ENCODE measurements at places on chromosomes 6 and 20. TPM values are rescaled to one million over a fixed set of nuclear protein-coding genes. Genes with fewer than 3 reads are reported as not detected.
A peak's percentile ranks its signal among the peaks of the same experiment; 100 is the strongest.

GRCh38 chr6:167588920-167589614 is 237.6 kb upstream of the AFDN start:
- no peak for DNase-seq

GRCh38 chr6:10586302-10586701 is 65.2 kb downstream of the GCNT2 start:
- DNase-seq, result no peak

DNA sequence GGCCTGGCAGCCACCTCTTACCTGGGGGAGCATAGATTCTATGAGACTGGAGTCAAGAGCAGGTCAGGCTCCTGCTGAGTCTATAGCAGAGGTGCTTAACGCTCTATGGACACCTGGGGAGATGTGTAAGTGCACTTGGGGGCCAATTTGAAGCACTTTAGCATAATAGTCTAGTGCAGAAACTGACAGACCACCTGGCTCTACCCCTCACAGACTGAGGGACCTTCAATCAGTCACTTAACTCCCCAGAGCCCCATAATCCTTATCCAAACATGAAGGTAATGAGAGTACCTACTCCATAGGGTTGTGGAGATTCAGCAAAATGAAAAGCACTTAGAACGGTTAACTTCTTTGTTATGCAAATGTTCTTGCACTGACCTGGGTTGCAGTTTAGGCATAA is 87.3 kb upstream of the SLC22A16 start:
- no peak for DNase-seq

GRCh38 chr6:115441651-115442050 is 619.0 kb downstream of the FRK start:
- no peak for DNase-seq

- no peak for DNase-seq
These were observed 40.9 kb downstream of the JAG1 start for GRCh38 chr20:10632721-10633509.

GRCh38 chr6:43861212-43861894 is 91.3 kb downstream of the VEGFA start:
- peak; percentile 72 for DNase-seq

DNA sequence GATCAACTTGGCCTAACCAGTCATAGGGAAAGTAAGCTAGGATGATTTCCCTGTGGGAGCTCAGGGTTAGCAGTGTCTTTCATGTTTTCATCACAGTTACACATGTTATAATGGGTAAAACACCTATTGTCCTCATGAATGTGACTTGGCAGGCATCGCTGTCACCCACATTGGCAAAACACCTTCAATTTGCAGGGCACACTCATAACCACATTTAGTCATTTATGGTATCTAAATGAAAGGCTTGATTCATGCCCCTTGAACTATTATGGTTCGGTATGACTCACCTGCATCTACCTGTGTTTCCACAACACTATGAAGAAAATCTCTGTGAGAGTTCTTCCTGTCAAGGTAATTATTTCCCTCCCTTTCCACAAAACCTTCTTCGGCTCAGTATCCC is 49.2 kb downstream of the FRK start:
- DNase-seq, result no peak

DNA sequence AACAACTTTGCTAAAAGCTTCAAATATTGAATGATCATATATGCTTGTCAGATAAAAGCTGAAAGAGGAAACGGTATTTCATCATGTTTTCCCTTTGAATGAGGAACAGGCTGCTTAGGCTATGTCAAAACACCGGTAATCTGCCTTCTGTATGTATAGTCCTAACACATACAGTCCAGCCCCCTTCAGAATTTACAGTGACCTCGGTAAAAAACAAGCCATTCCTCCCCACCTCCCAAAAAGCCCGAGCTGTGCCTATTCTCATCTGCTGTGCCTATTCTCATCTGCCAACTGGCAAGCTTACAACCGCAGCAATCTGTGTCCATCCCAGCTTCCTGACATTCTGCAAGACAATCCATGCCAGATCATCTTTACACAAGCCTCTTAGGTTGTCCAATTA is 26.8 kb upstream of the UBE2J1 start:
- no peak for DNase-seq

- no peak for DNase-seq
These were observed 76.2 kb downstream of the PLCB1 start for GRCh38 chr20:8208226-8208625.

DNA sequence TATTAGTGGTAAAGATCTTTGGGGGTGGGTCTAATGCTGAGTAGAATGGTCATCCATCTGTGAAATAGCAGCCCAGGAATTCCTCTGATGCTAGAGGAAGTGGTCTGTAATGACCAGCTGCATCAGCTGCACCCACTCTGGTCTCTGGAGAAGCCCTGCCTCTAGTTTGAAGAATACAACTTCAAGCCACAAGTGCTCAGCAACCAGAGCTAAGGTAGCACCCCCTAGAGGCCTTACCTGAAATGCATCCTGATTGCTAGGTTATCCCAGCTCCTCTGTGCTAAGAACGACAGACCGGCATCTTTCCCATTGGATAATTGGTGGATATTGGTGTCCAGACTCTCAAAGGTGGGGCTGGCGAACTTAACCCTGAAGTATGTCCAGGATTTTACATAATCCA is 58.2 kb downstream of the DNAH8 start:
- DNase-seq, result no peak

GRCh38 chr6:91196729-91197128 is 609.9 kb upstream of the MAP3K7 start:
- DNase-seq, result no peak

- DNase-seq, result no peak
These were observed 45.4 kb downstream of the TPBG start for GRCh38 chr6:82408952-82409431.

DNA sequence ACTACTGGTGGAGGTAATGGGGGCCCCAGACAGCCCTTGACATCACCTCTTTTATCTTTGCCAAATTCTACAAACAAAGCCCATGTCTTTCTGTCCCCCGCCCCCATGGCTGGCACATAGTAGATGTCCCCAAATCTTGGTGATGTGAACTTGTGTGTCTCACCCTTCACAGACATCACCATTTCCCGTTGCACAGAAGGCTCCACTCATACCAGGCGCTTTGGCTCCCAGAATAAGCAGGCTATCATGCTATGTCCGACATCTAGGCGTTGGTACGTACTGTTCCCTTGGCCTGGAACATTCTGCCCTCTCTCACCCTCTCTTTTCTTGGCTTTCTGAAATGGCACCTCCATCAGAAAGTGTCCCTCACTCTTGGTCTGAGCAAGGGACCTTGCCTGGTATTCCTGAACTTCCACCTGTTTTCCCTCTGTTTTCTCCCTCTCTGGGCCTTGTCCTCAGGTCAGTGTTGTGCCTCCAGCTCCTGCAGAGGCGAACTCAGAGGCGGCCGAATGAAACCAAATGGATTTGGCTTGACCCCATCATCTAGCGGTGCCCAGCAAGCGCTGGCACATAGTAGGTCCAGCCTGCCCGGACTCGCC is 968 bp upstream of the CCN5 start:
- DNase-seq, result no peak

GRCh38 chr6:138334000-138334399 is 43.7 kb upstream of the SMIM28 start:
- DNase-seq, result no peak

GRCh38 chr20:33894798-33895197 is 83.7 kb downstream of the CHMP4B start:
- no peak for DNase-seq

DNA sequence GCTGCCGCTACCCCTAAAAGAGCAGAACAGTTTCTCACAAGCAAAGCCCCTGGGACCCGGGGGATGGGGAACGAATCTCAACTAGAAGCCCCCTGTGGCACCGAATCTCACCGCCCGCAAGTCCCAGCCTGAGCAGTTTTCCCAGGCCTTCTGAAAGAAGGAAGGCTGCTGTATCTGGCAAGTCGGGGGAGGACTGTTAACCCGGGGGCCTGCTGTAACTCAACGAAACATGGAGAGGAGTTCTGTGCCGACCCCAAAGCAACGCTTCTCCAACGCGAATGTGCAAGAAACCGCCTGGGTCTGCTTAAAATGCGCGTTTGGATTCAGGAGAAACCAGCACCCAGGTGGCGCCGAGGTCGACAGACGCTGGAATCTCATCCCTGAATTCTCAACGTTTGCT is 34.2 kb downstream of the DLL1 start:
- DNase-seq, result no peak

DNA sequence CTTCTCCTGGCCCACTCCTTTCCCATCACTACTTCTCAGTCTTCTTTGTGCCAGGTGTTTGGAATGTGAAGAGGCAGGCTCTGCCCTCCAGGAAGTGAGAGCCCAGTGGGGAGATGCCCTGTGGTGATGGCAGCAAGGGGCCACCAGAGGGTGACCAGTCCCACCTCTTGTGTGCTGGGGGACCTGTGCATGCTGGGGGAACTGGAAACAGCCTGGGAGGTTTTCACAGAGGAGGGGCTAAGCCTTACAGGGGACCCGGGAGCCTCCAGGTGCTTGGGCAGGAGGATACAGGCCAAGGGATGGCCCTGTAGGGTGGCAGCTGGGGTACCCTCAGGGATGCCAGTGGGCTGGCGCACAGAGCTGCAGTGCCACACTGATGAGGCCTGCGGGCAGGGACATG is 72.3 kb downstream of the RAMACL start:
- DNase-seq, result no peak

DNA sequence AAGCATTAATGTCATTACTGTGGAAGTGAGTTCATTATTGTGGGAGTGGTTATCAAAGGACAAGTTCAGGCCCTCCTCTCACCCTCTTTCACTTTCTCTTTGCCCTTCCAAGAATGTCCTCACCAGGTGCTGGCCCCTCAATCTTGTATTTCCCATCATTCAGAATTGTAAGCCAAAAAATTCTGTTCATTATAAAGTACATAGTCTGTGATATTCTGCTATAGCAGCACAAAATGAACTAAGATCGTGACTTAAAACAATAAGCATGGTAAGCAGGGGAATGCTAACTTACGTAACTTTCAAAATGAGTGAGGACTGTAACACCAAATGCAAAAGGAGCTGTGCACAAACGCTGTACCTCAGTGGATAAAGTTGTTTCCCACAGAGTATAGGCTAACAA is 515.7 kb upstream of the BTBD3 start:
- no peak for DNase-seq

The TMEM14C gene
- 118 TPM for total RNA-seq

The C20orf141 gene
- total RNA-seq, result not detected

The NKX2-4 gene
- not detected for total RNA-seq

The KCNK15 gene
- 11.7 TPM for total RNA-seq

The GABBR1 gene
- 46.7 TPM for total RNA-seq

The GSTA2 gene
- 0.28 TPM for total RNA-seq

Measured in kidney (tissue), 22 donors.